ENCODE measurements at places on chromosomes 11 and 22.

GRCh38 chr22:22755778-22756100 is 111.3 kb downstream of the GGTLC2 start:
- no peak for DNase-seq

- DNase-seq, result no peak
Measured at GRCh38 chr11:116981266-116981885, 116.9 kb downstream of the SIK3 start.

DNA sequence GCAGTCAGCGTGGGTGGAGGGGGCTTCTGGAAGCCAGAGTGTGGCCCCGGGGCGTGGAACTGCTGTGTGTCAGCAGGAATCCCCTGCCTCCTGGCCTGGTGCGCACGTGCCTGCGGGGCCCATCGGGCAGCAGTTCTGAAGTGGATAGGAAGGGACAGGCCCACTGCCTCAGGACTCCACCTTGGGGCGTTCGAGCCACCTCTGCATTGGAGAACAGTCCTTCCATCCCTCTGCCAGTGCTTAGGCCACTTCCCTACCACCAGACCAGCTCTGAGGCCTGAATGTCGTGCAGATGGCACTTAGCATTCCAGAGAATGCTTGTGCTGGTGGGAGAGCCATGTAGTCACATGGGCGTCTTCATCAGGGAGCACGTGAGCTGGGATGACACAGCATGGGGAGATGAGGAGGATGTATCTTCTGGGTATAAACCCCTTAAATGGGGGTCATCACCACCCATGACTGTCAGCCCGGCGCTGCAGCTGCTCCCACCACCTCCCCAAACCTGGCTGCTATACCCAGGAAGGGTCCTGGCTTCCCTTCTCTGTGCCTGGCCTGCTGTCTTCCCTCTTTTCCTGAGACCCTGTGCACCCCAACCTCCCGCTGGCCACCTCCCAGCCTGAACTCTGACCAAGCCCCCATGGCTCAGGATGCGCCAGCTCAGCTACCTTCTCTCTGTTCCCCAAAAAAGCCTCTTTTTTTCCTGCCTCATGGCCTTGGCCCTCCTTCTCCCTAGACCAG is 9.7 kb downstream of the INCENP start:
- DNase-seq, result no peak

- DNase-seq, result no peak
Measured at GRCh38 chr11:63537293-63538101, 889 bp downstream of the PLAAT4 start.

GRCh38 chr22:48096851-48097665 is 1334.6 kb downstream of the TBC1D22A start:
- no peak for DNase-seq

DNA sequence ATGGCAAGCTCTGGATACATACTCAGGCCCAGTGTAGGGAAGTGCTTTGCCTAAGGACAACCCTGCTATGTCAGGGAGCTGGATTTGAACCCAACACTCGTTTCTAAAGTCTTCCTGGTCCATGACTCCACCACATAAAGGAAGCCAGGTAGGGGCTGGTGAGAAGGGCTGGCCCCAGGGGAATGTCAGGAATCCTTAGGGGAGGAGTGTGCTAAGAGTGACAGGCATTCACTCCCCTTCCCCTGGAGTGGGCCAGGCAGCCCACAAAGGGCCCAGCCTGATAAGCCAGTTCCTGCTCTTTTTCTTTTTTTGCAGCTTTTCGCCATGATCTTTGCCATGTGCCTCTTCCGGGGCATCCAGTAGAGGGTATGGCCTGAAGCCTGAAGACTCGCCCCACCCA is 21.9 kb downstream of the TP53I11 start:
- no peak for DNase-seq

DNA sequence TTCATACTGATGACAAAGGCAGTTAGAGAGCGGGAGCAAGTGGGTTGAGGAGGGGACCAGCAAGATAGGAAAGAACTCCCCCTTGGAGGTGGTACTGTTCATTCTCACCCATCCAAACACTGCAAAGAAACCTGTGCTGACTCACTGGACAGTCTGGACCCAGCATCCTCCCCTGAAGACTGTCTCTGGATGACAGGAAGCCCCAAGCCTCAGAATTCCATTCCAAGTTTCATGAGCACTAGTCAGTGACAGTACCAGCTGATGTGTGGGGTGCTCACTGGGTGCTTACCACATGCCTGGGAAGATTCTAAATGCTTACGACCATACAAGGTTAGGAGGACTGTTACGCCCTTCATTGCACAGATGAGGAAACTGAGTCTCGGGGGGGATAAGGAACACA is 160.9 kb downstream of the IGLL1 start:
- DNase-seq, result no peak

DNA sequence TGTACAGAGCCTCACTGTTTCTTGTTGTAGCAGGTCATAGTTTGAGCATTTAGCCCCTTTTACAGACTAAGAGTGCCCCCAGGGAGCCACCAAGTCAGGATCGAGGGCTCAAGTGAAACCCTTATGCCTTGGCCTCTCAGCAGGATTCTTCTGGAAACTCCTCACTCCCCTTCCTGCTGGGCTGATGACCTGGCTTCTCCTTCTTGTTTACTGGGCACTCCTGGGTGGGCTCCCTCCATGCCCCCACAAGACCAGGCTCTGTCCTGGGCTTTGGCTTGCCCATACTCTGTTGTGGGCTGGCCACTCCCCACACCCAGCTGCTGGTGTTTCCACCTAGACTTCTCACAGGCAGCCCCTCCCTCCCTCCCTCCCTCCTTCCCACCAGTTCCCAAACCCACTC is 69.6 kb downstream of the MED15 start:
- DNase-seq, result no peak

DNA sequence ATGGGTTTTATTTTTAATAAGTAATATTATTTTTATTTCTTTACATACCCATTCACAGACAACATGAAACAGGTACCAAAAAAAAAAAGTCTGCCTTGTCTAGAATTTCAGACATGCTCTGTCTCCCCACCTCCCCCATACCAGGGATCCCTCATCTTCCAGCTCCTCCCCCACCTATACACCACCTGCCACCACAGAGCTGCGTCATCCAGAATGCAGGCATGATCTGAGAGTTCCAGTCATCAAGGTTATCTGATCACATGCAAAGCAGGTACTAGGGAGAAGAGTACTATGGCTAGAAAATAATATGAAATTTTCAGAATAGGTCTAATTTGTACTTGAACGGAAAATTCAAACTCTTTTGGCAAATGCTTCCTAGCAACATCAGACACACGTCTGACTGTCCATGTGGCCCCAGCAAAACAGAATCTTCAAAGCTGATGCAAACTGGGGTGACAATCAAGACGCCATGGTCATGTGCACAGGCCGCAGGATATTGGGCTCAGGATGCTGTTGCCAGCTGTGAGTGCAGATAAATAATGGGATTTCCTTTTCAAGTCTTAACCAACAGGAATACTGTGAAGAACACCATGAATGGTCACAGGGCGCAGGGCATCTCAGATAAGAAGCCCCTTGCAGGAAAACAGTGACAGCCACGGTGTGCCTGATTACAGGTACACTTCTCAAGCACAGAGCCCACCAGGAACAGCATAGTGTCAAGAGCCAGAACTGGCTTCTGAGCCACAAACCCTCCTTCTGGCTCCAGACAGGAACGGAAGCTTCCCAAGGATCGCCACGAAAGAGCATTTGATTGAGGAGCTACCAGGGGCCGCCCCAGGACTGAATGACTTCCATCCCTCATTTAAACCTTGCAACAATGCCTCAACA is 169.5 kb downstream of the EFCAB6 start:
- no peak for DNase-seq

DNA sequence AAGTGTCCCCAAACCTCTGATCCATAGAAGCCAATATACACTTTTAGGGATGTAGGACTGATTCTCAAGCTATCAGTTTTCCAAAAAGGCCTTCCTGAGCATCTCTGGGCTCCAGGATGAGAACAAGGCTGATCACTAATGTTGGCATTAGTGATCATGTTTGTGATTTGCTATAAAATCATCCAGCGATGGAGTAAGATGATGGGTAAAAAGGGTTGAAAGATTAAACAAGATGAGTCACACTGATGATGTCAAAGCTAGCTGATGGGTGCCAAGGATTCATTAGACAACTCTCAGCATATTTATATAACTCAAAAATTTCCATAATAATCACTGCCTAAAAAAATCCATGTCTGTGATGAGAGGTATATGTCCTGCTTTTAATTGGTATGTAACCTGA is 42.8 kb downstream of the ZNF280B start:
- no peak for DNase-seq

DNA sequence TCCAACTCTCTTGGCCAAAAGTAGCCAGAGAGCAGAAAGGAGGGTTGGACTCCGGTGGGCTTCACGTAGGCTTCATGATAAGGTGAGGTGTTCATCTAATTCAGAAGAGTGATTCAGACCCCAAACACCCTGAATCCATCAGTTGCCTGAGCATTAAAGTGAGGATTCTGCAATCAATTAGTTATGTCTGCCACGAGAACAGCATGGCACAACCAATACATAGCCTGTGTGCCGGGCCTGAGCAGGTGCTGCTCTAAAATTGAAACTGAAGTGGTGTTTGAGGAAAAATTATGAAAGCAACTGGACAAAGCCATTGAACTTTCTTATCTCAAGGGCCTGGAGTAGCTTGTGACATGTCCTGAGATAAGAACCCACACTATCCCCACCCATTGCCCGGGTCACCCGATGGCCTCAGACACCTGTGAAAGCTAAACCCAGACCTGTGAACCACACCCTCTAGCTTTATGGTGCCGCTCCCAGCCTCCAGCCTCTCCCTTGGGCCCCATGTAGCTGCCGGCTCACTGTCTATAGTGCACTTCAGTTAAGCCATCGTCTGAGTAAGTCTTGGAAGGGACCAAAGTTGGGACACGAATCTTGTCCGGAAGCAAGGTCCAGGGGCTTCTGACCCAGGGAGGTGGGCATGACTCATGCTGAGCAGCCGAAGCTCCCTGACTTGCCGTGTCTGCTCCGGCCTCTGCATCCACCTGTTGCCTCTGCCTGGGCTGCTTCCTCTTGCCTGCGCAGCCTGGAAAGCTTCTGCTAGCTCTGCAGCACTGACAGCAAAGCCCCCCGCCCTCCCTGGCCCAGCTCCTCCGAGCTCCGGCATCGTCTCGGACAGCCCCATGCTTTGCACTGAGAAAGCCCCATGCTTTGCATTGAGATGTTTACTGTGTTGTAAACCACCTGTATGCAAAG is 5.7 kb upstream of the MYEOV start:
- no peak for DNase-seq

DNA sequence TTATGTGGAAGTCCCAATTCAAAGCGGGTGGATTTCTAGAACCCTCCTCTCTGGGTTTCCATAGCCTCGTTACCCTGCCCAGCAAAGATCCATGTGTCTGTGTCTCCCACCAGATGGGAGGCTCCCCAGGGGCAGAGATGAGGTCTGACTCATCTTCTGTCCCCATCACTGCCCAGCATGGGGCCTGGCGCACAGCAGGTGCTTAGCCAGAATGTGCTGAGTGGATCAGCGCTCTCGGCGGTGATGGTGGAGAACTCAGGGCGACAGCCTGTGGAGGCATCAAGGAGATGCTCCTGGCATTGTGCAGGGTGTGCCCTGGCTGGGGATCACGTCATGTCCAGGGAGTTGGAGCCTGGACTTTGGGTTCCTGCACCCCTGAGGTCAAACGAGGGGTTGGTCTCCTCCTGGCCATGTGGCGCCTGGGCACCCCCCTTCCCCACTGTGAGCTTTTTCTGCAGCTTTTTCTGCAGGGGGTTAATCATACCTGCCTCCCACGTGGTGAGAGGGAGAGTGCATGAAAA is 46.1 kb upstream of the RFPL3 start:
- DNase-seq, result no peak

Data from cortex of kidney (tissue), 1 donor.